ENCODE measurements at places on chromosomes 4 and X.

- no peak for DNase-seq
Measured at GRCh38 chr4:2963966-2964471, 648 bp downstream of the GRK4 start.

DNA sequence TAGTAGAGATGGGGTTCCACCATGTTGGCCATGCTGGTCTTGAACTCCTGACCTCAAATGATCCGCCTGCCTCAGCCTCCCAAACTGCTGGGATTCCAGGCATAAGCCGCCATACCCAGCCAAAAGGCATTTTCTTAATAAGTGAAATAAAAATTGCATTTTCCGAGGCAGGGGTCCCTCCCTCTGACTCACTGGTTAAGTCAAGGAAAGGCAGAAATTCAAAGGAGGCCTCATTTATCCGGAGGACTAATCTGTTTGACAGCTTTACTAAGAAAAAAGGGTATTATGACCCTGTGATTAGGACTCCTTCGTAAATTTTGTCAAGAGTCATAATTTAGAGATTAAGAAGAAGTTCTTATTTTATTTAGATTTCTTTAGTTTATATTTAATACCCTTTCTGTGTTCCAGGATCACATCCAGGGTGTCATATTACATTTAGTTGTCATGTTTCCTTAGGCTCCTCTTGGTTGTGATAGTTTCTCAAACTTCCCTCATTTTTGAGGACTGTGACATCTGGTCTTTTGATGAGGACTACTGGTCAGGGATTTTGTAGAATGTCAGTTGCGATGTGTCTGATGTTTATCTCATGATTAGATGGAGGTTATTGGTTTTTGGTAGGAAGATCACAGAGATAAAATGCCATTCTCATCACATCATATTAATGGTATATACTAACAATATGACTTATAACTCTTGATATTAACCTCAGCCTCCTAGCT lies 753.7 kb upstream of the AMOT start:
- DNase-seq, result no peak

- no peak for DNase-seq
Measured at GRCh38 chr4:168717847-168718246, 221.0 kb downstream of the PALLD start.

GRCh38 chr4:78953769-78954666 lies 14.8 kb upstream of the PAQR3 start:
- peak; percentile 48 for DNase-seq

GRCh38 chrX:150058728-150059127 lies 120.4 kb upstream of the EOLA2 start:
- DNase-seq, result no peak

DNA sequence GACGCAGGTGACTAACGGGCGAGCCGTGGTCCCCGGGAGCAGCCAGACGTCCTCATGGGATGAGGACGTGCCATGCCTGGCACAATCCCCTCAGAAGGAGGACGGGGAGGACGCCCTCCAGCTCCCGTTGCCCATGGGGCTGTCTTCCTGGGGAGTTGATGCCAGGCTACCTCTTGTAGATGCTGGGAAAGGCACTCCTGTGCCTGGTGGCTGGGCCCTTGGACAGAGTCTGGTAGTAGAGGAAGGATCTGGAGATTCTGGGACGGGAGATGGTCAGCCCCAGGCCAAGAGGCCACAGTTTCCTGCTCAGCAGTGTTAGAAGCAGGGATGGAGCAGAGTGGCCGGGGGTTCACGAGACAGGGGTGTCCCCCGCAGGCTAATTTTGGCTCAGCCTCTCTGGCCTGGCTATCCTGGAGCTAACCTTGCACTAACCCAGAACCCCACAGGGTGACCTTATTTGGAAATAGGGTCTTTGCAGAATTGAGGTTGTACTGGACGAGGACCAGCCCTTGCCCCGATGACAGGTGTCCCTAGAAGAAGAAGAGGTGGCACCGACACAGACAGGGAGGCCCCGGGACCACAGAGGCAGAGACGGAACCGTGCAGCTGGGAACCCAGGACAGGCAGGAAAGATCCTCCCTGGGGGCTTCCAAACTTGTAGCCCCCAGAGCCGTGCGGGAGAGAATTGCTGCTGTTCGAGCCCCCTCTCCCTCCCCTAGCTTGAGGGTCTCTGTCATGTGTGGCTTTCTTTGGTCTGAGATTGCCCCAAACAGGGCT lies 50.1 kb upstream of the ADRA2C start:
- no peak for DNase-seq

DNA sequence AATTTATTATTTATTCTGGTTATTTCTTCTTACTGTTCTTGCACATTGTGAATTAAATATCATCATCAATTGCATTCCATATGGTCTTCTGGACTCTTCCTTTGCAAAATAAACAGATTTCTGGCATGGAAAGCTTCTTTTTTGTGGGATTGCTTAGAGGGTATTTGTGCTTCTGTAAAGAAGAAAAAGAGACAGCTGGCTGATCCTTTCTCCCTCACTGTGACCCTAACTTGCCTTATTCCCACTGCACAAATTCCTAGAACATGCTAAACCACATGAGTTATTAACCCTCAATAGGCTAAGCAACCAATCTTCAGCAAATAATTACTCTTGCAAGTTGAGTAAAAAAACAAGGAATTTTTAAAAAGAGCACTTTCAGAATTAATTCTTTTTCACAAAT lies 23.8 kb upstream of the LRCH2 start:
- no peak for DNase-seq

GRCh38 chr4:156477636-156478035 lies 494.0 kb downstream of the PDGFC start:
- no peak for DNase-seq

Measured in NCI-H146 (cell line).